ENCODE measurements at places on chromosomes 13 and 19.
A peak's percentile ranks its signal among the peaks of the same experiment; 100 is the strongest.

DNA sequence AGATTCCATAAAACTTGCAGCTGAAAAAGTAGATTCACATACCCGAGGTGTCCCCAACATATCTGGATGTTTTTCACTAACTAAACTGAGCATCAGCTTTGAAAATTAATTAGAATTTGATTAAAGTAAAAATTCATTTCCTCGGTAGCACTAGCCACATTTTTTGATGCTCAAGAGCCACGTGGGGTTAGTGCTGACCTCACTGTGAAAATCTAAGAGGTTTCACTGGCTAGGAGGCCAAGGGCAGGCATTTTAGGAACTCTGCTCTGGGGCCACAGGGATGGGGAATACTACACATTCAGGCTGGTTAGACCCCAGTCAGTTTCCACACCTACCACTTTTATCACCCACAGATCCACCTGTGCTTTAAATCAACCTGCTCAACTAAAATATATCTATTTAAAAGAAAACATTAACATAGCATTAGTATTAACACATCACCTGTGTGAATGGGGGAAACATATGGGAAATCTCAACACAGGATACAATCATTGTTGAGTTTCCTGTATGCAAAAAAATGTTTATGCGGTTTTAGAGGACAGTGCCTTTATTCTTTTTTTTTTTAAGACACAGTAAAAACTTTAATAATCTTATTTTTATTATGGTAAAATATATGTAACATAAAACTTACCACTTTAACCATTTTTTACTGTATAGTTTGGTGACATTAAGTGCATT lies 45.5 kb downstream of the BRD4 start:
- no peak for DNase-seq

DNA sequence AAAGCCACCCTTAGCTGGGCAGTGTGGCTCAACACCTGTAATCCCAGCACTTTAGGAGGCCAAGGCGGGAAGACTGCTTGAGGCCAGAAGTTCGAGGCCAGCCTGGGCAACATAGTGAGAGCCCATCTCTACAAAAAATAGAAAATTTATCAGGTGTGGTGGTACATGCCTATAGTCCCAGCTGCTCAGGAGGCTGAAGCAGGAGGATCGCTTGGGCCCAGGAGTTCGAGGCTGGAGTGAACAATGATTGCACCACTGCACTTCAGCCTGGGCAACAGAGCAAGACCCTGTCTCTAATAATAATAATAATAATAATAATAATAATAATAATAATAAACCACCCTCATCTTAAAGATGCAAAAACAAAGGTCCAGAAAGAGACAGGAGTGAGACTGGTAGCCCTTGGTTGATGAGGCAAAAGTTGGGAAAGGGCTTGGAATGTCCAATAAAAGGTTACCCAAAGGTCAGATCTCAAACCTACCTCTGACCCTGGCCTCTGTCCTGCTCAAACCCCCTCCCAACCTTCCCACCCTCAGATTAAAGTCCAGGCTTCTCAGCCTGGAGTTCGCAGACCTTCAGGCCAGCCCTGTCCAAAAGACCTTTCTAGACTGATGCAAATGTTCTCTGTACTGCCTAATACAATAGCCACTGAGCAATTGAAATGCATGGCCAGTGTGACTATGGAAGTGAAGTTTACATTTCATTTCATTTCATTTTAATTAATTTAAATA lies 9.1 kb downstream of the ZNF575 start:
- DNase-seq, result no peak

DNA sequence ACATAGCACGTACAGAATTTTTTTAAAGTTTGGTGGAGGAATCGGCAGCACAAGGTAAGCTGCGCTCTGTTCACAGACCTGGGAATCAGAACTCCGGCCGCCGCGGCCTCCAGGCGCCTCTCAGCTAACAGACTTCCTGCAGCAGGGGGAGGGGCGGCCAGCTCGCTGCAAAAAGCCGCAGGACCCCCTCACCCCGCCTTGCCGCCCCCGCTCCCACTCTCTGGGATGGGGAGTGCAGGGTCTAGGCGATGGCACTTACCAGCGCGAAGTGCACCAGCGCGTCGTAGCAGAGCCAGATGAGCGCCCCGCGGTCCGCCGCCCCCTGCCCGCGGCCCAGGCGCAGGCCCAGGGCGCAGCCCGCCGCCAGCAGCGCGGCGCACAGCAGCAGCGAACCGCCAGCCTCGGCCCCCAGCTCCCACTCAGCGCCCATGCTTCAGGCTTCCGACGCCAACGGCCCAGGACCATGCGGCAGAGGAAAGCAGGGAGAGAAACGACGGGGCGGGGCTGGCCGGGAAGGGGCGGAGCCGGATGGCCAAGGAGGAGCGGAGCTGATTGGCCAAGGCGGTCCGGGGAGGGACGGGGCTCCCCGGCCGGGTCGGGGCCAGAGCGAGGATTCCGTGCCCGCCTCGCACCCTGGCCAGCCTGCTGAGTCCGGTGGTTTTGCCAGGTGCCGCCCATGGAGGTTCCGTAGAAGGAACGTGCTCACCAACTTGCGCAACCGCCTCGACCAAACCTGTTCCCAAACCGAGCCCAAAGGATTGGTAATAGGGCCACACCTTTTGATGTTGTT lies at the start of gene EBPL:
Gene EBPL (minus strand): TSS at position 492 of the 790 bp plus-strand sequence. CDS start 62 bp downstream, at position 430.
- peak; percentile 61 for DNase-seq

- no peak for DNase-seq
Measured at GRCh38 chr13:79481685-79482052, 714 bp downstream of the NDFIP2 start.

DNA sequence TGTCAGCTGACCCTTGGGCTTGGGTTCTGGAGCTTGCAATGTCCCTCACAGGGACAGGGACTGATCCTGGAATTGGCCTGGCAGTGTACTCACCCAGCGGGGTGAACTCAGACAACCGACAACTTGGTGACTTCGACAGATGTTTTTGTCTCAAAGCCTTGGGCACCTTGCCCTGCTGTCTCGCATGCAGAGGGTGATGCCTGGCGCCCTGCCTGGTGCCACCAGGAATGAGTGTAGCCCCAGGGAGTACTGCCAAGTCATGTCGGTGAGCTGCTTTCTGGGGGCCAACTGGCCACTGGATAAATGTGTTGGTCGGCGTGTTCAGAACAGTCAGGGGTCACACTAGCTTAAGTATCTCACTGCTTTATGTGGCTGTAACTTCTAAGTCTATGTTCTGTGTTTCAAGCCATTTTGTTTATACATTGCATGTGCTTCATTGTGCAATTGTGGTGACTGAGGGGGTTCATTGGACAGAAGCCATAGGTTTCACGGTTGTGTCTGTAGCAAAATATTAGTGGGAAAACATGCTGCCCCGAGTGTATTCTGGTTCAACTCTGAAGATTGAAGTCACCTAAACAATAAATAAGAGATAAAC lies 96.3 kb upstream of the TNFSF11 start:
- no peak for DNase-seq

DNA sequence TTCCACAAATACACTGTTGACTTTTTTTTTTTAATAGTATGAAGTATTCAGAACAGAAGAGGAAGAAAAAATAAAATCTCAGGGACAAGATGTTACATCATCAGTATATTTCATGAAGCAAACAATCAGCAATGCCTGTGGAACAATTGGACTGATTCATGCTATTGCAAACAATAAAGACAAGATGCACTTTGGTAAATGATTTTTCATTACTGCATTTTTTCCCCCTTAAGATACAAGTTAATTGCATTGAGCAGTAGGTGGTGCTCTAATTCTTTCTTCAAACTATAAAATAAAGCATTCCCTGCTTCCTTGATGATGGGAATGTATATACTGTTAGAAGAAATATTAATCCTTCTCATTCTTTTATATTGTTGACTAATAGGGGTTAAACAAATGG lies 17.1 kb downstream of the UCHL3 start:
- no peak for DNase-seq

DNA sequence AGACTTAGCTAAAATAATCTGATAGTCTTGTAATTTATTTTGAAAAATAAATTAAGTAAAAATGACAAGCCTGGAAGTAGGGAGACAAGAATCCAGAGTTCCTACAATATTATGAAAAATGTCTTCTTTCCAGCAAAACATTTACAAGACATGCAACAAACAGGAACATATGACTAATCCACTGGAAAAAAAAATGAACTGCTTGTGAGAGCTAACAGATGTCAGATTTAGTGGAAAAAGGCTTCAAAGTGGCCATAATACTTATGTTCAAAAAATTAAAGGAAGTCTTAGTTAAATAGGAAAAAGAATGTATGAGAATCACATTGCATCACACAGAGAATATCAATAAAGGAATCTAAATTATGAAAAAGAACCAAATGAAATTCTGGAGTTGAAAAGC lies 2082.0 kb upstream of the PCDH20 start:
- DNase-seq, result no peak

GRCh38 chr13:98482476-98483444 lies 94.1 kb downstream of the STK24 start:
- no peak for DNase-seq

Data from NCI-H2107 (cell line).